ENCODE measurements at places on chromosomes 13 and 19.

- DNase-seq, result no peak
Measured at GRCh38 chr19:1533510-1534150, 9.8 kb downstream of the PLK5 start.

- no peak for DNase-seq
Measured at GRCh38 chr13:98397221-98397620, 179.7 kb downstream of the STK24 start.

- DNase-seq, result no peak
Measured at GRCh38 chr19:11377756-11378155, 3.3 kb downstream of the SWSAP1 start.

GRCh38 chr13:46050771-46051170, 1.8 kb downstream of the ZC3H13 start:
- DNase-seq, result no peak

GRCh38 chr19:42120276-42120980, 11.8 kb downstream of the POU2F2 start:
- DNase-seq, result no peak

DNA sequence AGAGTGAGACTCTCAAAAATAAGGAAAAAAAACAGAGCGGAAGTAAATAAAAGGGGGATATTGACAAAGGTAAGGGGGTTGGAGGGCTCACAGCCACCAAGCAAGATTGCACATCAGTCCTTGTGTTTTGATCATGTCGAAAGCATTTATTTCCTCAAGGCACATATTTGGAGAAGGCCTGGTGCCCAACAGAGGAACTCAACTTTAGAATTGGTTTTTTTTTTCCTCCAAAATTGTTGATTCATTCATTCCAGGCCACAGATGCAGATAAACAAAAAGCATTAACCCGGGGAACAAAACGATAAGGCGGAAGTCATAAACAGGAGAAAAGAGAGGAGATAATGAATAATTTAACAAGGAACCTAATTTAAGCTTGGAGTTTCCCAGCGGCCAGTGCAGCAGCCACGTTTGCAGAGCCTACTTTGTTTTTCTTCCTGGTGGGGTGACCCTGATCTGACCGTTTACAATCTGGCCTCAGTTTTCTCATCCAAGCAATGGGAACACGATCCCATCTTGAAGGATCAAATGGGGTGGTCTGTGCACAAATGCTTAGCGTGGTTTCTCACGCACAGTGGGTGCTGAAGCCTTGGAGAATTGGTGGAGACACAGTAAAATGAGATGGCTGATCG, 2.1 kb upstream of the PTPRS start:
- no peak for DNase-seq

GRCh38 chr19:13993590-13994300, 12.4 kb downstream of the RFX1 start:
- DNase-seq, result no peak

DNA sequence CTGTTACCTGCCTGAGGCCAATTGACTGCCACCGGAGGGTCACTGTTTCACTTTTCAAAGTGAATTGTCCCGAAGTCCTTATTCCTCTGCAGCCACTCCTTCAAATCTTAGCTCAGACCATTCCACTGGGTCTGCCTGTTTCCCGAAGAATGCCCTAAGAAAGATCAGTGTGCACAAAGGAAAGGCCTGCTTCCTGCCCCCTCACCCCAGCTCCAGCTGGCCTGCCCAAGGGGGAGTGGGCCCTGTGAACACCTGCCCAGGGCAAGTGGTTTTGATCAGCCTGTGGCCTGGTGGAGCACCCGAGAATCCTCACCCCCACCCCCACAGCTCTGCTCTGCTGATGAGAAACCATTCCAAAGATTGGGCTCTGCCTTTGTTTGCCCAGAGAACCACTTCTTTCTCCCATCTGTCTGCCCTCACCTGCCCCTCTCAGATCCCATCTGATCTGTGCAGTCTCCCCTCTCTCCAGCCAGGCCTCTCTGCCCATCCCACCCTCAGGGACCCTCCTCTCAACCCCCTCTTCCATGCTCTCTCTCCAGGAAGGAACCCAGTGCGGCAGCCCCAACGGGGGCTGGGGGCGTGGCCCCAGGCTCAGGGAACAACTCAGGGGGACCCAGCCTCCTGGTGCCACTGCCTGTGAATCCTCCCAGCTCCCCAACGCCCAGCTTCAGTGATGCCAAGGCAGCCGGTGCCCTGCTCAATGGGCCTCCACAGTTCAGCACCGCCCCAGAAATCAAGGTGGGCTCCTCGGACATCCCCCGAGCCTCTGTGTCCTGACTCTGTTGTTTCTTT, 10.3 kb downstream of the LENG1 start:
- no peak for DNase-seq

GRCh38 chr13:108020027-108020426, 195.3 kb downstream of the LIG4 start:
- DNase-seq, result no peak

GRCh38 chr13:51807041-51807440, 3.1 kb upstream of the DHRS12 start:
- no peak for DNase-seq

DNA sequence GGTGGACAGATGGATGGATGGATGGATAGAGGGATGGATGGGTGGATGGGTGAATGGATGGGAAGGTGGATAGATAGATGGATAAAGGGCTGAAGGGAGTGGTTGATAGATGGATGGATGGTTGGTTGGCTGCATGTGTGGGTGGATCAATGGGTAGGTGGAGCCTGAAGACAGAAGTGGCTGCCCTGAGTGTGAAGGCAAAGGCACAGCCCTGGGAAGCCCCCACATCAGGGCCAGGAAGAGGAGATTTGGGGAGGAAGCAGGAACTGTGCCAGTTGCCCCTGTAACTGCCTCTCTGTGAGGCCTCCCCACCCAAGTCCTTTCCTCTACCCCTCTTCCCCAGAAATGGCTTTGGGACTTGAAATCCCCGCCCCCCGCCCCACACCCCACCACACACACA, 43.4 kb upstream of the NFIC start:
- DNase-seq, result no peak

DNA sequence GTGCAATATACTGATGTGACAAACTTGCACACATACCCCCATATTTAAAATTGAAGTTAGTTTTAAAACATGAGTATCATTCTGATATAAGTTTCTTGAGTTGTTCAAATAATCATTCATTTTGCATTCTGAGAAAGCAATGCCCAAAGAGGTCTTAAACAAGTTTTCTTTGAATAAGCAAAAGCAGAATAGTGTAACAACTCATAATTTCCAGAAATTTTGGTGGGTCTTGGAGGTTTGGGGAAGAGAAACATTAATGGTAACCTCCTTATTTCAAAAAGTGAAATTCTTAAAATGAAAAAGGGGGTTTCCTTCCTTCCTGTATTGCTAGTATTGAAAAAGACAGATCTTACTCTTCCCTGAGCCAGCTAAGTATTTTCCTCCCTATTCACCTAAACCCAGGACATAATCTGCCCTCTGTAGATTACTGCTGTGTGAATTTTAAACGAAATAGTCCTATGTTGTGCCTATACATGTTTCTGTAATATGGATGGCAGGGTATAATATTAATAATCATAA, 30.4 kb downstream of the SLC25A15 start:
- DNase-seq, result peak; percentile 34

GRCh38 chr19:18650021-18650390, 13.2 kb downstream of the KLHL26 start:
- DNase-seq, result no peak

DNA sequence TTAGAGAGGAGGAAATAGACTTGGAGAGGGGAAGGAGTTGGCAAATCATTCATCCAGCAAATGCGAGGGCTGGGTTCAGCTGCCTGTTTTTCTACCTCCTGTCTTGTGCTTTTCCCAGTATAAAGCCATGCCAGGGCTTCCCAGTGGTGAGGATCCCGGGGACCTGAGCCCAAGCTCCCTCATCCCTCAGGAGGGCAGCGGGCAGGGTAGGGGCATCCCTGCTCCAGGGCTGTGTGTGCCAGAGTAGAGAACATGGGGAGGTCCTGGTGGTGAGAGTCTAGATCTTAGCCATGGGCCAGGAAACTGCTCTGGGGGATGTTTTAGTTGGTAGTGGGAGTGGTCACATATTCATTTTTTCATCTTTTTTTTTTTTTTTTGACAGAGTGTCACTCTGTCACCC, 43.6 kb downstream of the GPR12 start:
- DNase-seq, result no peak

DNA sequence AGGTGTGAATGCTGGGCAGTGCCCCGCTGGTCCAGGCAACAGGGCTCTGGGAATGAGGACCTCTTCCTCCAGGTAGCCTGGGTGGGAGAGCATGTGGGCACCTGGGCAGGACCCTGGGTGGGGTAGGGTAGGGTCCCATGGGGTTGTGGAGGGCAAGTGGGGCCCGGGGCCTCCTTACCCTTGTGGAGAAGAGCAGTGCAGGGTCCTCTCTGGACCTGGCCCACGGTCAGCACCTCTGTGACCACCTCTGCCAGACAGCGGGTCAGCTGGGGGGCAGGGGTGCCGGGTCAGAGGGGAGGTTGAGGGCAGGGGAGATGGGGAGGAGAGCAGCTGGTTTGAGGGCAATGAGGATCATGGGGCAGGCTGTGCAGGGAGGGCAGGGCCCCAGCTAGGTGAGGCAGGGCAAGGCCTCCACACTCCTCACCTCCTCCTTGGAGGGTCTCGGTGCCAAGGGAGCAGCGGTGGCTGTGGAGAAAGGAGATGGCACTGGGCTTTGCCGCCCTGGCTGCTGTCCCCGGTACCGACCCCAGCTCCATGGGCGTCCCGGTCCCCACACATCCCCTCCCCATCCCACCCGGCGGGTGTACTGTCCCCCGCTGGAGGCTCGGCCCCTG, 491 bp downstream of the CCER2 start:
- no peak for DNase-seq

GRCh38 chr19:12773571-12773970, 1.8 kb downstream of the HOOK2 start:
- DNase-seq, result no peak

- DNase-seq, result peak; percentile 44
Measured at GRCh38 chr19:5974721-5975387, 3.1 kb downstream of the RANBP3 start.

- no peak for DNase-seq
Measured at GRCh38 chr13:49093376-49093775, 117.7 kb downstream of the FNDC3A start.

- DNase-seq, result no peak
Measured at GRCh38 chr13:100543872-100544602, 44.6 kb downstream of the GGACT start.

GRCh38 chr13:42378383-42378780, 106.4 kb downstream of the AKAP11 start:
- DNase-seq, result peak; percentile 47

DNA sequence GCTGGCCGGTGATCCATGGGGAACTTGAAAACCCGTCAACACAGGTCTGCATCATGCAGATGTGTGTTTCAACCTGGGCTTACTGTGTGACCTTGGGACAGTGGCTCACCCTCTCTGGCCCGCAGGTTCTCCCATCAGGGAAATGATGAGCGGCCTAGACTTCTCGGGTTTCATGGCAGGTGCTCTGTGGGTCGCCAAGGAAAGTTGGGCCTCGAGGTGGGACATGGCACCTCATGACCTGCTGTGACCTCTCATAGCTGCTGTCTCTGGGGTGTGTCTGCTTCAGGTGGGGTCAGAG, 50.8 kb upstream of the NFIC start:
- no peak for DNase-seq

DNA sequence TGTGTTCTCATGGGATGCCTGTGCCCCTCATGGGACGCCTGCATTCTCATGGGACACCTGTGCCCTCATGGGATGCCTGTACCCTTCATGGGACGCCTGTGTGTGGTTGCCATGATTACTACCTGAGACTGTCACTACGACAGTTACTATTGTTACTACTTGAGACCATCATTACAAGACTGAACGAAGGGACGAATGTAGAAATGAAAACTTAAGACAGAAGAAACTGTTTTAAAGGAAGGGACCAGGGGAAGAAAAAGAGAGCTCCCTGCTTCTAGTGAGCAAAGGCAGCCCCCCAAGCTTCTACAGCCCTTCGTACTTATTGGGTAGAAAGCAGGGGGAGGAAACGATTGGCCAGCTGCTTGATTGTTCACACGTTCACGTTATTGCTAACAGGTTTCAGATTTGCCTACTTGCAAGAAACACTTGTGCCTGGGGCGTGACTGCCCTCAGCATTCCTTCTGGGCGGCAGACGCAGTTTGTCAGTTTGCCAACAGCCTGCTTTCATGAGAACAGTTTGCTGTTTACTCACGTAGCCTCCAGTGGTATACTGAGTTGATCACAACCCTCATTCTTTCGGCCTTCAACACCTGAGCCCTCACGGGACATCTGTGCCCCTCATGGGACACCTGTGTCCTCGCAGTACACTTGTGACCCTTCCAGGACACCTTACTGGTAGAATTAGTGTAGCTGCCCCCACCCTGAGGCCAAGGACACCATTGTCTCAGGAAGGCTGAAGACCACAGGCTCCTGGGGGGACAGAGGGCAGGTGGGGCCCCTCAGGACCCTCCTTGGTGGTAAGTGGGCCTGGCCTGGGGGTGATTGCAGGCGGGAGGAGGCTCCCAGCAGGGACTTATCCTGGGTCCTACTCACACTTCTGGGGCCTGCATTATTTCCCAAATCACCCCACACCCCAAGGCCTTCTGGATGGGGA, 2.5 kb upstream of the S1PR4 start:
- peak; percentile 61 for DNase-seq

DNA sequence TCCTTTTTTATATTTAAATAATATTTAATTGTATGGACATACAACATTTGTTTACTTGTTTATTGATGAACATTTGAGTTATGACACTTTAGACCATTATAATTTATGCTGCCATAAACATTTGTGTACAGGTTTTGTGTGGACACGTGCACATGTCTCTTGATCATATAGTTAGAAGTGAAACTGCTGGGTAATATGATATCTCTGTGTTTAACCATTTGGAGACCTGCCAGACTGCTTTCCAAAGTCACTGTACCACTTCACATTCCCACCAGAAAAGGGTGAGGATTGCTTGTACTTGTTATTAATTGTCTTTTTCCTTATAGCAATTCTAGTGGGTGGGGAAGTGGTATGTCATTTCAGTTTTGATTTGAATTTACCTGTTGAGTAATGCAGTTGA, 145.6 kb upstream of the KLHL1 start:
- DNase-seq, result no peak

DNA sequence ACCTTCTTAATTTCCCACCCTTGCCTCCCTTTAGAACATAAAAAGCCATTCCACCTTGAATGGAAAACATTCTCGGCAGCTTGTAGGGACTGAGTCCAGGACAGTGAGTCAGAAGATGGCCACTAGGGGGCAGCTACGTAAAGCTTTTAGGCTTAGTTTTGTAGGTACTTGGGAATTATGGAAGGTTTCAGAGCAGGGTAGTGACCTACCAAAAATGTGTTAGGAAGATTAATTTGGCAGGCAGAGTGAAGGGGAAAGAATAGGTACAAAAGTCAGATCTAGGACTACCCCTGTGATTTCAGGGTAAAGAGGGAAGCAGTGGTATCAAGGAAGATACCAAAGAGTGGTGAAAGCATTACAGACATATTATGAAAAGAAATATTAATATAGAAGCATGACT, 198.4 kb downstream of the NDFIP2 start:
- peak; percentile 56 for DNase-seq

- DNase-seq, result peak; percentile 77
Measured at GRCh38 chr19:14031719-14032480, at the start of gene IL27RA. Gene IL27RA, plus strand, starts transcription at chr19:14031762. Its CDS starts 111 bp downstream, at chr19:14031873.

DNA sequence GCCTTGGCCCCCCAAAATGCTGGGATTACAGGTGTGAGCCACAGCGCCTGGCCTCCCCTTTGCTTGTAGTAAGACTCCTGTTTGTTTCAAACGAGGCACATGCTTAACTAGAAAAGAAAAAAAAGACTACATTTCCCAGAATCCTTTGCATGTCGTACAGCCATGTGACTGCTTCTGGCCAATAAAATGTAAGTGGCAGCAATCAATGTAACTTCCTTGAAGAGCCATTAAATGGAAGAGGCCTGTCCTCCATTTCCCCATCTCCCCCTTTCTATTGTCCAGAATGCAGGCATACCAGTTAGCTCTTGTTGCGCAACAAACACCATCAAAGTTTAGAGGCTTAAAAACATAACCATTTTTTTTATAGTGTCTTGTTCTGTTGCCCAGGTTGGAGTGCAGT, 10.4 kb upstream of the GPR32 start:
- DNase-seq, result peak; percentile 36

Data from activated CD4-positive, alpha-beta T cell treated with anti-CD3 and anti-CD28 coated beads, Interleukin-2, Interleukin-6, amounts not matched to agents 100 ng/mL and 50 ng/mL, durations not matched to agents 16 hours and 8 hours (primary cell).